ENCODE measurements at places on chromosomes 2 and 18.

DNA sequence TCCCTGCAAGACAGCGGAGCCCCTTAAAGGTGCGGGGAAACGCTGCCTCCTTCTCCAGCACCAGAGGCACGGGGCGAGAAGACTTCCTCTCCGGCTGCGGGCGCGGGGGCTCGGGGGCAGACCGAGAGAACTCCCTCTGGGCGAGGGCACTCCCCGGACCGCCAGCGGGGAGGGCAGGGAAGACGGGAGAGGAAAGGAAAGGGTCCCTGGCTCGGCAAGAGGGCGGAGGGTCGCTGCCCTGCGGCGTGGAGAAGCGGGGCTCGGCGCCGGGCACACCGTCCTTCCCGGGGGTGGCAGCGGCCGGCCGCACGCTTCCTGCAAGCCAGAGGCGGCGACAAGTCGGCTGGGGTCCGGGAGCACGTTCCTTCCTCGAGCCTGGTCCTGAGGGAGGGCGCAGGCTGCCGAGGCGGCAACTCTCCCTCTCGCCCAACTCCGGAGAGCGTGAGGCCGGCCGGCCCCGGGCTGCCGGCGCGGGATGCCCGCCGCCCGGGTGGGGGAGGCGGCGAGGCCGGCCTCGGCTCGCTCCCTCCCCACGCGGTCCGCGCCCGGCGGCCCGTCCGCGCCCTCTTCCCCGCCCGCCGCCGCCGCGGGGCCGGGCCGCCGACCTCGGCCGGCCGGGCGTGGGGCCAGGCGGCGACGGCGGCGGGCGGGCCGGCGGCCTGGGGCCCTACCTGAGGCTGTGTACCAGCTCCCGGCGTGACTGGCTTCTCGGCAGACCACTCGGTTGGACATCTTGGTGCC lies 1.1 kb downstream of the MEMO1 start:
- DNase-seq = peak; percentile 5

DNA sequence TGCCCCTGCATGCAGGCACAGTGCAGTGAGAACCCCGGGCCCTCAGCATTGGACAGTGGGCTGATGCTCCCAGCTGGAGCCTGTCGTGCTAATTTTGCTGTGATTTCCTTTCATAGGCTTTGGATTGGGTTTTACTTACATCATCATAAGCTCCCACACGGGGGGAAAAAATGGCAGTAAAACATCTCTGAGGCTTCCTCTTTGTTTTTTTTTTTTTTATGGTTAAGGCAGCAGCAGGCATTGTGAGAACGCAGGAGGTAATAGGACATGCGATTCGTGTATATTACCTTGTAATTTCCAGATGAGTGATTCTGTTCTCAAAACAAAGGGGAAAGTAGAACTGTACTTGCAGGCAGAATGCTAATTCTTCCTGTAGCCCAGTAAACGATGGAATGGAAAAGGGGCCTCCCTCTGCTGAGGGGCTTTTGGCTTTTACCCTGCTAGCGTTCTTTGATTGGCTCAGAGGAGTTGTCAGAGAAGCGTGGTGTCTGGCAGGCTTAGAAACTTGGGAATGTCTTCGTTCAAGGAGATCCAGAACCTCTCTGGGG lies 89.7 kb downstream of the NPAS2 start:
- no peak for DNase-seq

DNA sequence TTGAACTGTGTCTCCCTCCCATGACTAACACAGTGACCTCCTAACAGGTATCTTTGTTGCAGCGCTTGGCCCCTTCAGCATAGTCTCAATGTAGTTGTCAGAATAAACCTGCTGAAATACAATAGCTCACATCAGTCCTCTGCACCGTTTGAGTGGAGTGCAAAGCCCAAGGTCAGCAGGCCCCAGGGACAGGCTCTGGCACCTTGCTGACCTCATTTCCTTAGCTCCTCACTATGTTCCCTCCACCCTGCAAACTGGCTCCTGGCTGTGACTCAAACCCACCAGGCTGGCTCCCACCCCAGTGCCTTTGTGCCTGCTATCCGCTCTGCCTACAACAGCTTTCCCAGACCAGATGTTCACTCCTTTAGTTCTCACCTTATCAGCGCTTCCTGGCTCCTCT lies 146.7 kb downstream of the LRATD1 start:
- no peak for DNase-seq

DNA sequence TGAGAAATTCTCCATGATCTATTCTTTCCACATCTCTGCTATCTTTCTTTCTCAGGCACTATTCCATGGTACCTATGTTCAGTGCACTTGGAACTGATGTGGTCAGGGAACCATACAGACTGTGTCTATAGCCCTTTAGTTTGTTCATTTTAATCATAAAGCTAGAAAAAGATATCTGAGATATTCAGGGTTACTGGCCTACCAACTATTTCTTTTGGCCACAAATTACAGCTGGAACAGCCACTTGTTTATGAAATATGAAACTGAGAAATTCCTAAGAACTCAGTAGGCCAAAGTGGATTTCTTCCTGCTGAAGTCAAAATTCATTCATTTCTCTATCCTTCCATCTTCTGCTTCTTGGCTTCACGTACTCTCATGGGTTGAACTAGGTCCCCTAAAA lies 22.8 kb upstream of the LYPD1 start:
- DNase-seq = no peak

DNA sequence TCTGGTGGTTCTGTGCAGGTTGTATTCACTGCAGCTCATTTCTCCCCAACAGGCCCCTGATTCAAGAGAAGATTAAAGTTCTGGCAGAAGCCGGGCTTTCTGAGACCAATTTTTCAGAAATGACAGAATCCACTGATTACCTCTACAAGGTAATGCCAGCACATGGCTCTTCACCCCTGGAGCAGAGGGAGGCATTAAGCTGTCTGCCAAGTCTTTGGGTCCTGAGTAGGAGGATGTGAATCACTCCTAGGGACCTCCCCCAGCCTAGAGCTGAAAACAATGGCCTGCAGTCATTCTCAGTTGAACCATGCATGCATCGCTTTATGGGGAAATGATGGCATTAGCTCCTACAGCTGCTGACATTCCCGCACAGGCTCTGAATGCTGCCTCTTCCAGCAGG lies 20.5 kb upstream of the RPL37A start:
- DNase-seq = no peak

DNA sequence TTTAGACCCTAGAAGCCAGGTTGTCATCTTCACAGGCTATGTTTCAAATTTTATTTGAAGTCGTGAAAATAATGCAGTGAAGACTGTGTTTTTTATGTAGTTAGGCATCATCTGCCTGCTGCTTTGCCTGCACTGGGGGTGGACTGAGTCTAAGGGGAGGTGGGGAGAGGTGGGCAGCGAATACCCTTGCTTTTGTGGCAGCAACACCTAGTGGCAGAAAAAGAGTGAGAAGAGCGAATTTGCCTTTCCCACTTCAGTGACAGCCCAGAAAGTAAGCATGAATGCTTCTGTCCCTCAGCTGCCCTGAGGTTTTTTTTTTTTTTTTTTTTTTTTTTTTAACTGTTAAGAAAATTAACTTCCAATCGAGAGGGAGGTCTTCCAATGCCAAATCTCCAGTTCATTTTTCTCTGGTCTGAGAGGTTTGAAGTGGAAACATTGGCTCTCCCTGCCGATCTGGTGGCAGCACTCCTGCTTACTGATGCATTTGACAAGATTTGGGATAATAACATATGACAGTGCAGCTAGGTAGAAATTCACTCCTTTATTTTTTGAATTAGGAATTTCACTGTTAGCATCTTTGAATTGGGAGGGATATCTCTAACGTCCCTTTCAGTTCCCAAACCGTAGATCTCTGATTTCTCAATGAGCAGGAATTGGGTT lies 60.3 kb upstream of the LYPD6B start:
- DNase-seq = no peak

GRCh38 chr2:159375241-159375640 lies 88.7 kb upstream of the WDSUB1 start:
- DNase-seq = no peak

DNA sequence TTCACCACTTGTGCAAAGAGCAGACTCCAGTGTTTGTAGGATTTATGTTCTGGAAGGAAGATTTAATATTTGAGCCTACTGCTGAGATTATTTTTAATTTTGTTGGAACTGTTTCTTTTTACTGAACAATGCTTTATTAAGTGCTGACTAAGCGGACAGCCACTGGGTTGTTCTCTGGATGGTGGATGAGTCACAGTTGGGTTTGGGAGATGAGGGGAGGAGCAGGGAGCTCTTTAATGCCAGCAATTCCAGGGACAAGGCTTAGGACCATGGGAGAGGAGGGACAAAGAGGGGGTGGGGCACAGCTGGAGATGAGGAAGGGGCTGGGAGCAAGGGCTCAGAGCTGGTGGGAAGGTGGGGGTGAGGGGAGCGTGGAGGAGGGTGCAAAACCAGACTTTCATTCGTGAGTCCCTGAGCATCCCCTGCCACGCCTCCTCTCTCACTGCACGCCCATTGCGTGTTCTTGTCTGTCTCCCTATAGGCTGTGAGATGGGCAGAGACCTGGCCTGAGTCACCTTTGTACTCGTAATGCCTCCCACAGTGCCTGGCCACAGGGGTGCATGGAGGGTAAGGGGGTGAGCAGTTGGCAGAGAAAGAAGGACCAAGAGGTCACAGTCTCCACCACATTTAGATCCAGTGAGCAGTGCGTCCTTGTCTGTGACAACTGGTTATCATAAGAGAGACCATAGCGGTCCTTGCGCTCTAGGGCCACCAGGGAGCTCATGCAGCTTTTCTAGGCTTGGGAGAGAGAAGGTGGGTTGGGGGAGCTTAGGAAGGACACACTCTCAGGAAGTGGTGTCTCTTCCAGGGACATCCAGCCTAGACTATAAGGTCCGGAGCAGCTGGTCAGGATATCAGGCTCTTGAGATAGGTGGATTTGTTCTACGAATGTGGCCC lies 18.4 kb downstream of the SLC4A3 start:
- DNase-seq = no peak

DNA sequence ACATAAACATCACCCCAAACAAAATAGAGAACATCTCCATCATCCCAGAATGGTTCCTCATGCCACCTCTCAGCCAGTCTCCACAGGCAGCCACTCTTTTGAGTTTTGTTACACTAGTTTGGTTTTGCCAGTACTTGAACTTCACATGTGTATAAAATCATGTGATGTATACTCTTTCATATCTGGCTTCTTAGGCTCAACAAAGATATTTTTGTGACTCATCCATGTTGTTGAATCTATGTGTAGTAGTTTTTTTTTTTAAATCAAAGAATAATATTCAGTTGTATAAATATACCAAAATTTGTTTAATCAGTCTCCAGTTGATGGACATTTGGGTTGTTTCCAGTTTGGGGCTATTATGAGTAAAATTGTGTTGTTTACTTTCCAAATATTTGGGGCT lies 75.9 kb downstream of the PMS1 start:
- DNase-seq = no peak

DNA sequence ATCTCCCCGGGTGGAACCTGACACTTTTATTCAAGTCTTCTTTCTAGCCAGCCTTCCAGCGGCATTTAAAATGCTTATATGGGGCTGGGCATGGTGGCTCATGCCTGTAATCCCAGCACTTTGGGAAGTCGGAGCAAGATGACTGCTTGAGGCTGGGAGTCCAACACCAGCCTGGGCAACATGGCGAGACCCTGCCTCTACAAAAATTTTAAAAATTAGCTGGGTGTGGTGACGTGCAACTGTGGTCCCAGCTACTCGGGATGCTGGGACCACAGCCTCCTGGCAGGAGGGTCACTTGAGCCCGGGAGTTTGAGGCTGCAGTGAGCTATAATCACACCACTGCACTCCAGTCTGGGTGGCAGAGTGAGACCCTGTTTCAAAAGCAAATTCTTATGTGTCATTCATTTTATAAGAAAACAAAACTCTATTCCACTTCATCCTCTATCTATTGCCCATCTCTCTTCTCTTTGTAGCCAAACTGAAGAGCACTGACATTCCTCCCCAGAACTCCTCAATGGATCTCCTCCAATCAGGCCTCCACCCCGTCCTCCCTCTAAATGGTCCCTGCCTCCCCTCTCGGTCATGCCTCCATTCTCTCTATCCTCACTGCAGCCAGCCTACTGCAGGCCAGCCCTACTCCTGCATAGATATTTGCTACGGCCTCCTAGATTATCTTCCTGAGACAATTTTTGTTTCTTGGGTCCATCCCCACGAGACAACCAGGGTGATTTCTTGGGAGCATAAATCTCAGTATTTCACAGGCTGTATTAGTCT lies 18.0 kb upstream of the RHOB start:
- DNase-seq = no peak

DNA sequence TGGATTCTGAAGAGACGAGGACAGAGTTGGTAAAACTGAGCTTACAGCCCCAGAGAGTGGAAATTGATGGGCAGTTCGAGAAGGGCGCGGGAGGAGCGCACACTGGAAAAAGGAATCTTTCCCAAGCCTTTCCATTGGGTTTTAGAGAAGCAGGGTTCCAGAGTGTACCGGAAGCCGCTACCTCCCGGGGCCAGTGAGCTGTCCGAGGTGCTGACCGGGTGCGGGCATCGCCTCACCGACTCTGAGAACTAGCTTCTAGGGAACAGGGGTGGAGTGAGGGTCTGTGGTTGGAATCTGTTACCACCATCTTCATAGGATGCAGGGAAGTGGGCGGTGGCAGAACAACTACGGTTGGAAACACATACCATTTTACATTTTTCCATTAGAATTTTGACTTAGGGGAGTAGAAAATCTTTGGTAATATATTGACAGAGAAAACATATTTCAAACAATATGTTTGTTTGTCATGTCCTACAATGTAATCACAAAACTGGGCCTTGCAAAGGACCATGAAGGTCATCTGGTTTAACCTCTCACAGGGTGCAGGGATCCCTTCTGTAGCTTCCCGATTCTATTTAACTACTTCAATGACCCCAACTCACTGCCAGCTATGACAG lies 724 bp downstream of the NMS start:
- DNase-seq = no peak

DNA sequence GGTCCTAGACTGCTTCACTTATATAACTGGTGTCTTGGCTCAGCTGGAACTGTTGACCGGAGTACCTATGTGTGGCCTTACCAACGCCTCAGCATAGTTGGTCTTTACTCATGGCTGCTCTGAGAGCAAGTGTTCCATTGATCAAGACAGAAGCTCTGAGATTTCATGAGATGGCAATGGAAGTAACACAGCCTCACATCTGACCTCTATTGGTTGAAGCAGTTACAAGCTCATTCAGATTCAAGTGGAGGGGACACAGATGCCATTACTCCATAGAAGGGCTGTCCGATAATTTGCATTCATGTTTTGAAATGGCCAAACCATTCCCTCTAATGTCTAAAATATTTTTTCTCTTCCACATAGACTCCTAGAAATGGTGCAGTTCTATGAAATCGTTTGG lies 46.4 kb upstream of the STK39 start:
- no peak for DNase-seq
